ENCODE measurements at places on chromosomes 3 and 15.

GRCh38 chr3:25456723-25457670, 28.9 kb downstream of the RARB start:
- DNase-seq: no peak

DNA sequence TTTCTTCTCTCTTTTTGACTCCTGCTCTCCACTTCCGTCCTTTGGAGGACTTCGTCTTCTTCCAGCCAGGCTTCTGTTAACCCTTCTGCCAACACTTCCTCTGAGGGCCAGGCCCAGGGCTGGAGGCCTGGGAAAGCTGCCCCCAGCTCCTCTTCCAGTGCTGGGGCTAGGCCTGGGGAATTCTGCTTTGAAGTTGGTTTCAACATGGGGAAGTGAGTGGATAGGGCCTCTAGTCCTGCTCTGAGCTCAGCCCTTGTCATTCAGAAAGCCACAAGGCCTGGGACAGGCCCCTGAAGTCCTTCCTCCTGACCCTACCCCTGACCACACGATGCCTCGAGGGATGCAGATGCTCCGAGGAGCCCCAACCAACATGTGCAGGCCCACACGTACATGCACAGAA, 53.9 kb upstream of the HERC1 start:
- no peak for DNase-seq

- DNase-seq: no peak
Measured at GRCh38 chr3:38984110-38984509, 67.6 kb downstream of the SCN11A start.

DNA sequence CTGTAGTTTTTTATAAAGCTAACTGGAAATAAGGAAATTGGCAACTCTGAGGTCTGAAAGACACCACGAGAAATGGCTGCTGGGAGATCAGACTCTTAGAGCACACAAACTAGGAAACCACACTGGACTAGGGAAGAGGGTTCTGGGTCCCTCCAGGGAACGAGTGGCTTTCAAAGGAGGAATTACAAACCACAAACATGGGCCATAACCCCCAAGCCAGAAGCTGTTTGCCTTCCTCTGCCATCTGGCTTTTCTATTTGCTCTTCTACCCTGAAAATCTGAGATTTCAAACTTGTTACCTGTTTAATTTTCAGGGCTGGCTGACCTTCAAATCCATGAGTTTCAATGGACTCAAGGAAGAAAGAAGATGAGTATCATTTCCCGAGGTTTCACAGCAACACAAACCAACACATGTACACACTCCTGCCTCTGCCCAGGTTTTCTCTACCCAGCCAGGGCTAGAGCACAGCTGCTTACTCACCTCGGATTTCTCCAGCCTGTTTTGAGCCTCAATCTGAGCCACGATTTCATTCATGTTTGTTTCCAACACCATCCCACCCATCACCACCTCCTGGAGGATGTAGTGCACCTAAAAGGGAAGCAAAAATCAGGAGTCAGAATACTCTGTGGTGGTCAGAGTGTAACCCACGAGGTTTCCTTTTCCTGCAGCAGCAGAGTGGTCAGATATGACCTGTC, 22.6 kb upstream of the ANPEP start:
- DNase-seq: no peak

DNA sequence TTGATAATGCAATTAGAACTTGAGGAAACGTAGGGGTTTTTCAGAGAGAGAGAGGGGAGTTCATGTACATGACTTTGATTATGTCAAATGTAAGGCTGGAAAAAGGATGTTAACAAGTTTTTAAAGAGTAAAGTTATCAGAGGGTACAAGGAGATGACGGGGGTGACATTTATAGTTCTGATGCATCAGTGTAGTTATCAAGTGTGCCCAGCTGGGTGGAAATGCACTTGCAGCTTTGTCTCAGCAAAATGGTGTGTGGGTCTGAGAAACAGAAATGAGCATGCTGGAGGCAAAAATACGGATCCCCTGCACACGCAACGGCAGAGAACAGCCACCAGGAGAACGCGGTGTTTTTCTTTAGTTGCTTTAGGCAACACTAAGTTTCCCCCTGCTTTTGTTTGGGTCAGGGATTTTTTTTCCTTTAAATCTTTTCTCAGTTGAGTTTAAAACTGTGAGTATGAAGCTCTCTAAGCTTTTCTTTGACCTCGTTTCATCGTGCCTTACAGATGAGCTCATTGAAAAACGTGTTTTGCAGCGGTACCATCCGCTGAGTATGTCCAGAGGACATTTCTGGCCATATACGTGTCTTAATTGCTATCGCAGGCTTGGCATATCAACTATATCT, 205.4 kb downstream of the PDZRN3 start:
- DNase-seq: no peak

DNA sequence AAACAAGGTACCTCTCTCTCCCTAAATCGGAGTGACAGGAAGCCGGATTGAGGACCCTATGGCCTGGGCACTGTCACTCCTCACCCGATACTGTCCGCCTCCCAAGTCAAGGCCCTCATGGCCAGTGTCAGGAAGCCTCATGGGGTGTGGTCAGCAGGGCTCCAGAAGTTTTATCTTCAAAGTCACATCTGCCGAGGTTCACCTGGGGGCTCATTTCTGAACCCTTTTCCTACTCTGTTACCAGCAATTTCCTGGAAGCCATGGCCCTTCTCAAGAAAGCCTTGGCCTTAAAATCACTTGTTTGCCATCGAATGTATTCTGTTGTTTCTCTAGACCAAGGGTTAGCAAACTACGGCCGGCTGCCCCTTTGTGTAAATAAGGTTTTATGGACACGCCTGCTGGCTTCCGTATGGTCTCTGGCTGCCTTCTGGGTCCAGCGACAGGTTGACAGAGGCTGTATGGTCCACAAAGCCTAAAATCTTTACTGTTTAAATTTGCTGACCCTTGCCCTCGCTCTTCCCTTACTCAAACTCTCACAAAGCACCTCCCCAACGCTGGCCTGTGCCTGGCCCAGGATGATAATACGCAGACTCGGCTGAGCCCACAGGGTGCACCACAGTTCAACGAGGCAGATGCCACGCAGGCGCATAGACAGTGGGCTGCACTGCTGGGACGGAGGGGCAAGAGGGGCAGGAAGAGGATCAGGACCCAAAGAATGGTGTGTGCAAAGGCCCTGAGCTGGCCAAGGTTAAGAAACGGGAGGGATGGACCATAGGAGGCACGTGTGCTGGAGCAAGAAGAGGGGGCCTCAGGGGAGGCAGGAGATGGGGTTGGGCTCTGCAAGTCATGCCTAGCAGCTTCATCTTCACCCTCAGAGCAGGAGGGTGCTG, 24.7 kb upstream of the DUSP7 start:
- DNase-seq: no peak

DNA sequence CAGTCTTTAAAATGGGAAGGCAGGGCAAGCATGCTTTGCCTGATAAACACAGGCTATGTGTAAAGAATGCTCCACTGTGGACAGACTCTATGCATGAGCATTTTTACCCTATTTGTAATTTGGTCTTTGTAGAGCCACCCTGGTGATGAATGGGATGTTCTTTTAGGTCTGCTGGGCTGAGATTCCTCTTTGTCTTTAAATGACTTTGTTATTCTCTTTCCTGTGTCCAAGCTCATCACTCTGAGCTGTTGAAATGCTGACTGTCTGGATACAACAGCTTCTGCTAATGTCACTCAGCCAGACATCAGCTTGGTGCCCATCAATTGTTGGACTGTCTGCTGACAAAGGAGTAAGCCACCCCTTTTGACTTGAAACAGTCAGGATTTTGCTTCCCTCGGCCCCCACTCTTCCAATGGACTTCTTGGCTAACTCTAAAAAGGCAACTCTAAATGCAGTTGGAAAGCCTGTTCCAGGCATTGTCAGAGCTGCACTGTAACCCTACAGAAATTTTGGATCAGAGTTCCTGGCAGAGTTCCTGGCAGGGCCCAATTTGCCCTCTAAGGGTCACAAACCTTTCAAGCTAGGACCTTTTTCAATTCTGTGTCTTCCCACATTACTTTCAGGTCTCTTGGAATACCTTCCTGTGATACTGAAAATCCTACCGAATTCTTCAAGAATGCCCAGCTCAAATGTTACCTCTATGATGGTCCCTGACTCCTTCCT, 40.5 kb upstream of the EIF1B start:
- no peak for DNase-seq

DNA sequence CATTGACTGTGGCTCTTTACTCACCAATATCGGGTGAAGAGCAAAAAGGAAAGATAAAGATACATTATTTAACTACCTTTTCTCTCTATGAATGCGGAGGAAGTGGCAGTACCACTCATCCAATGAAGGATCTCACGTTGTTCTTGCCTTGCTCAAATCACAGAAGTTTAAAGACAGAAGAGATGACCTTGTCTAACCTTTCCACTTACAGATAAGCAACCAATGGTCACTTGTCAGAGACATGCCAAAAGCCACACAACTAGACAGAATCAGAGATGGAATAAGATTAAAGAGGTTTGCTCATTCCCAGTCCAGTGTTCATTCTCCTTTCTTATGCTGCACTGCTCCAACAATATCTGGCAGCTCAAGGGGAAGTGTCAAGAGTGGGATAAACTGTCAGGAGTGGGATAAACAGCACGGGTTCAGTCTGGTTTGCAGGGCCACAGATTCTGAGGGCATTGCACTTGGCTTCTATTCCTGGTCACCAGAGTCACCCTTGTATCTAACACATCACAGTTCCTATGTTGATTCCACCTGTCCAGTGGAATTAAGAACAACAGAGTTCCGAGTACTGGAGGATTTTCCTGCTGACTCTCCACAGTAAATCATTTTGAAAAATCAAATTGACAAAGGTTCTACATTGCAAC, 6.7 kb downstream of the VPS13C start:
- no peak for DNase-seq

GRCh38 chr3:37952564-37952963, 38.0 kb upstream of the VILL start:
- no peak for DNase-seq

GRCh38 chr3:16663854-16664712, 58.9 kb upstream of the DAZL start:
- DNase-seq: no peak

DNA sequence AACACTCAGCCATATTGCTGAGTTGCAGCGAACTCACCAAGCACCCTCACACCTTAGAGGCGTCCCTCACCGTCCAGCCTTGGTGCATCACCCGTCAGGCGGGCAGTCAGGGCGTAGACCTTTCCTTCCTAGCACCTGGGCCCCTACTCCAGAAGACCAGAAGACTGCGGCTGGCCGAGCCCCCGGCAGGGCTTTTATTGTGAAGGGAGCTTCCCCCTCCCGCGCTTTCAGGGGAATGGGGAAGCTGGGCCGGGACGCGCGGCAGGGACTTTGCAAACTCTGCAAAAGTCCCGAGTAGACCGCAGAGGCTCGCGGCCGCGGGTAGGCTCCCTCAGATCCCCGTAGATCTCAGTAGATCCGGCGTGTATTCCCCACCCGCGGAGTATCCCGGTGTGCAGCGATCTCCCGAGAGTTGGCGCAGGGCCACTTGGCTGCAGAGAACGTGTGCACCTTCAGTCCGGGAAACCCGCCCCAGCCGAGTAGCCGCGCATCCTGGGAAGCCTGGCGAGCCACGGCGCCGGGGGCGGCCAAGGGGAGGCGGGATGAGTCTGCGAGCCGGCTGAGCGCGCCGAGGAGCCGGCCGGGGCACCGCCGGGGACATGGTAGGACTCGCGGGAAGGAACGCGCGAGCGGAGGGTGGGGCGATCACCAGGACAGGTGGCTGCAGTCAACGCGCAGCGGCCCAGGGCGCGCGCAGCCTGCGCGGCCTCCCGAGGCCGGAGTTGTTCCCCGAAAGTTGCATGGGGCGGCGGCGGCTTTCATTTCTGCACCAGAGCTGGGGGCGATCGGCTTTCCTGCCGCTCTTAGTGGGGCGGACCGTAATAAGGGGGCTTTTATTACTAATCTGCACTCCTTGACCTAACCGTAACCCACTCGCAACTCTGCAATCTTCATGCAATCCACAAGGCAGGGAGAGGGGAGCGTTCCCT, at the start of gene GASK1A:
TSS of gene GASK1A (plus strand) at position 268 of the 929 bp plus-strand sequence. CDS start at position 600, 332 bp downstream.
- peak; percentile 39 for DNase-seq

GRCh38 chr3:111568911-111569310, 26.2 kb downstream of the ZBED2 start:
- no peak for DNase-seq

GRCh38 chr15:99983886-99984286, 250.6 kb upstream of the LYSMD4 start:
- no peak for DNase-seq

- no peak for DNase-seq
Measured at GRCh38 chr15:25846377-25846776, 16.8 kb downstream of the ATP10A start.

DNA sequence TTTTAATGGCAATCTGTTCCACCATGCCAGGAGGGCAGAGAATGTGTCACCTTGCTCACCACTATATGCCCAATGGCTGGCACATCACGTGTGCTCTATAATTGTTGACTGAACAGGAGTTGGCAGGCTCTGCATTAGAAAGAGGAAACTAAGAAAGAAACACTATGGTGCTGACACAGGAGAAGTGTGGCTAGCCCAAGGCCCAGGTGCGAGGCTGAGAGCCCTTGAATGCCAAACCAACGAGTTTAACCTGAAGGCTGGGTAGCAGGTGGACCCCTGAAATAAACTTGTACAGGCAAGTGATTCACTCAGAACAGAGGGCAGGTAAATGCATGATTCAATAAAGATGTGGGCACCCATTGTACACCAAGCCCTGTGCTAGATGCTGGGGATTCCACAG, 2.4 kb downstream of the CHCHD4 start:
- peak; percentile 1 for DNase-seq

DNA sequence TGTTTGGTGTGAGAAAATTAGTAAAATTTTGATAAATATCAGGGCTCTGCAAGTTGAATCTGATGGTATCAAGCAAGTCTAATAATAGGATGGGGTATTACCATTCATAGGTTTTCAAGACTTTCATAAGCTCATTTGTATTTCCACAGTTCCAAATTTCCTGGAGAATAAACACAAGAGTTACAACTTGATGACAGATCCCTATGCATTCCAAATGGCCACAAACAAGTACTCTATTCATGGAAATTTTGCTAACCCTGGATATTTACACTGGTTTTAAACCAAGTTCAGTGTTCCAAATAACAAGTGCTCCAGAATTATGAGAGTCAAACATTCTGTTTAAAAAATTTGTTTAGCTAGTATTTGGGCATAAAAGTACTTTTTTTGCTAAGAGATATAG, 75.0 kb upstream of the CNTN6 start:
- no peak for DNase-seq

DNA sequence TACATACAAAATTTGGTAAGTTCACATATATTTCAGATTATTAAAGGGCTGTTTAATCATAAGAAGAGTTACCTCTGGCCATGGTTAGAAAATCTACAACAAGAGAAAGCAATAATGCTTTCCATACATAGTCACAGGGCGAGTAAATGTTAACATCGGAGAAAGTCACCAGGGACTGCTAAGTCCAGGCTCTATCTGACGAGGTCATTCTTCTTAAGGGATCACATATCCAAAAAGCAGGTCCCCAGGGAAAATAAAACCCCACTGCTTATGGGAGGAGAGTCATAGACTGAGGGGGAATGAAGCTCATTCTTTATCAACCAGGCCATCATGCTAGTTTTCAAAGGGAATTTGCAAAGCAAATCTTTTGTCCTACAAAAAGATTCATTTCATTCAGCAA, 3.1 kb downstream of the PCYT1A start:
- DNase-seq: no peak

DNA sequence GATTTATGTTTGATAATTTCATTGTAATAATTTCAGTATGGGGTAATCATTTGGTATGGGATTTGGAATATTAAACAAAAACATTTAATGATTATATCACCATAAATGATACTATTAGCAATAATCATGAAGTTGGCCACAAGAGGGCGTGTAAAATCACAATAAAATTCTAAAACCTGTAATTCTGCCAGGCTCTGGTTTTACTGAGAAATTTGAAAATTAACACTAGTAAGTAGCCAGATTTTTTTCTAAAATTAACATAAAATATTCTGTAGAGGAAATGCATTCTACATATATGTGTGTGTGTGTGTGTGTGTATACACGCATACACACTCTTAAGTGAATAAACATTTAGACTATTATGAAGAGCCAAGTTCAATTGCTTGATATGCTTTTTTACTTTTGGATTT, 40.5 kb downstream of the FEZF2 start:
- DNase-seq: no peak
